ENCODE measurements at places on chromosomes 16 and 17.

- no peak for DNase-seq
Measured at GRCh38 chr17:30236766-30237165, 1.3 kb upstream of the SLC6A4 start.

- DNase-seq: no peak
Measured at GRCh38 chr17:50679008-50679544, 28.6 kb downstream of the ANKRD40 start.

DNA sequence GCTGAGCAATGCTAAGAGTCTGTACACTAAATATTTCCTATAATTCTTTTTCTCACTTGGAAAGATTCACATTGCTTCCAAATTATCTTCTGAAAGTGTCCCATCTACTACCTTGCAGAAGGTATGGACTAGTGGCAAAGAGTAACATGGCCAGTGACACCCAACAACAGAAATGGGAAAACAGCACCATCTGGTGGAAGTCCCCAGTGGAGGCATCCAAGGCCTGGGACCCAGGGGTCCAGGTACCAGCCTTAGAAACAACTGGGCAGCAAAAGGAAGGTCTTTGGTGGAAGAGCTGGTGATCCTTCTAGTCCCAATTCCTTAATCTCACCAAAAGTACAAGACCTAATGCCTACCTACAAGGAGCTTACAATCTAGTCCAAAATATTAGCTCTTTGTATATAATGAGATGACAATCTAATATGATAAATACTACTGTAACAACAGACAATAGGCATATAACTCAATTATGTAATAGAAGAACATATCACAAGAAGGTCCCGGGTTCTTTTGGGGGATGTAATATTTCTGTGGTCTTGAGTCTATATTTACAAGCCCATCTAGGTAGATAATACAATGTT lies 55.3 kb downstream of the SKAP1 start:
- DNase-seq: no peak

GRCh38 chr16:65068151-65068740 lies 53.6 kb downstream of the CDH11 start:
- no peak for DNase-seq

DNA sequence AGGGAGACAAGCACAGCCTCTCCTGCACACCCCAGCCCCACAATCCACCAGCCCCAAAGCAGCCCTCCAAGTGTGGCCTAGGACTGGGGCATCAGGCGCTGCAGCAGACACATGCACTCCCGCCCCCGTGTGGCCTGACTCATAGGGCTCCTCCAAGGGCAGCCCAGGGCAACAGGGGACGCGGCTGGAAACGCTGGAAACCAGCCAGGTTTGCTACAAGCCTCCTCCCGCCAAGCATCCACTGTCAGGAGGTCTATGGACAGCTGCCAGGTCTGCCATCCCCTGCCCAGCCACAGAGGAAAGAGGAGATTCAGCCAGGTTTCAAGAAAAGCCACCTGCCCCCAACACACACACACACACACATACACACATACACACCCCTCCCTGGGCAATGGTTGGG lies 25.8 kb downstream of the SRCIN1 start:
- DNase-seq: no peak

GRCh38 chr16:86789621-86790051 lies 211.3 kb downstream of the FOXL1 start:
- no peak for DNase-seq

- DNase-seq: no peak
Measured at GRCh38 chr16:77788181-77789084, at the start of gene VAT1L. TSS of gene VAT1L (plus strand) at chr16:77788564. CDS start at chr16:77788683, 119 bp downstream.

GRCh38 chr16:71723537-71724319 lies 773 bp downstream of the PHLPP2 start:
- no peak for DNase-seq

- no peak for DNase-seq
Measured at GRCh38 chr17:57312242-57312641, 55.9 kb downstream of the MSI2 start.

DNA sequence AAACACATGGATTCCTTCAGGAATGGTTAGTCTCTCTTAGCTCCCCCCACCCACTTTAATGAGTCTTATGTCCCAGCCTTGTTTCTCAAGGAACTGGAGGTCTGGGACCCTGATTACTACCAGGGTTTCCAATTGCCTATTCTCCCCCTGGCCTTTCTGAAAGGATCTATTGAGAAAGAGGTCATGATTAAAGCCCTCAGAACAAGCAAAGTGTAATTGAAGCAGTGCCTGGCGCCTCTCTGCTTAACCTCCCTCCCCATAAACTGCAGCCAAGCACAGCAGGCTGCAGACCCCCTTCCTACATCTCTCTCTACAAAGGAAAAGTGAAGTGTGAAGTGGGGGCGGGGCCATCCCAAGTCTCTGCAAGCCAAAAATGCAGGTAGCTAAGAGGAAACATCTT lies 159.7 kb upstream of the CDH11 start:
- no peak for DNase-seq

DNA sequence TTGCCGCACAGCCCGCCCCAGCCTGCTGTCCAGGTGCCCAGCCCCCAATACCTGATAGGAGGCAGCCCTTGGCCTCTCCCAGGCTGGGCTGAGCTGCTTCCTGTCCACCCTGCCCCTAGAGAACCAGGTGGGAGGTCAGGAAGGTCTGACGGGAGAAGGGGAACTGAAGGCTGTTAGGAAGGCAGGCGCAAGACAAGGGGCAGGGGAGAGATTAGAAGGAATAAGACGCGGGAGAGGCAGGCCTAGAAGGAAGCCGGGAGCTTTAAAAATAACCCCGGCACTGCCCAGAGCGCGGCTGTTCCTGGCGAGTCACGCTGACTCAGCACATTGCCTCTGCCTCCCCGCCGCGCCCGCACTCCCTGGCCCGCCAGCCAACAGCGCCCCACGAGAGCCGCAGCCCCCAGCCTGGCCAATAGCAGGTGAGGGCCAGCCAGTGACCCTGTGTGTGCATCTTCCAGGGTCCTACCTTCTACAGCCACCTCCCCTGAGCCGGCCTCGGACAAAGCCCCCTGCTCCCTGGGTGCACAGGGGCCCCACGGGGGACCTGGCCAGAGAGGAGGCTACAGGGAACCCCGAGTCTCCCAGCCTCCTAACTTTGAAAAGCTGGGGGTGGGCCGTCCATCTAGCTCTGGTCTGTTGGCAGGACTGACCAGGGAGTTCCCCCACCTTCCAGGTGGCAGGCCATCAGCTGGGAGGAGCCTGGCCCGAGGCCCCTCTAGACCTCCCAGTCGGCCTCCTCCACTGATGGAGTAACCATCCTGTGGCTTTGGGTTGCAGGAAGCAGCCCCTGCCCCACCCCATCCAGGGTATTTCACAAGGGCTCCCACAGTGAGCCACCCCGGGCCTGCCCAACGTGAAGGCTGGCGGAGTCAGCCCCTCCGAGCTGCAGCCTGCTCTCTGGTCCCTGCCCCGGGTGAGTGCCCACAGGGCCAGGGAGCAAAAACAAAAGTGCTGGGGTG lies 4.0 kb downstream of the MAFG start:
- DNase-seq: no peak

DNA sequence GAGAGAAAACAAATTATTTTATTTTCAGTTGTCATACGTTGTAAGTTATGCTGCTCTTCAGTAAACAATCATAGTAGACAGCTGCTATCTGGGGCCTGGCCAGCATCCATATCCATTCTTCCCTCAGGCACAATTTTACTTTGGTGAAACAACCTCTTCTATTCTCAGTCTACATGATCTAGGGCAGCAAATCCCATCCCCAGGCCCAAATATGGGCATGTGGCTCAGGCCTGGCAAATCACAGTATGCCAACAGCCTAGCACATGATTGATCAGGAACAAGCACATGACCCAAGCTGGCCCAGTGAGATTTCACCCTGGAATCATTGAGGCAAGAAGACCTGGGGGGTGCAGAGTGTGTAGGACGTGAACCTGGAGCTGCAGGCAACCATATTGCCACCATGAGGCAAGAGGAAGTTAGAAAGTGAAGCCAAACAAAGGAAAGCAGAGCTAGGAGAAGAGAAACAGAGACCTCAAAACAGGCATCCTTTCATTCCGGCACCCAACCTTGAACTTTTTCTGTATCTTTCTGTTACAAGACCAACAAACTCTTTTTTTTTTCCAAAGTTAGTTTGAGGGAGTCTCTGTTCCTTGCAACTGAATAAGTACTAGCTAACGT lies 10.3 kb upstream of the ABCC12 start:
- no peak for DNase-seq

DNA sequence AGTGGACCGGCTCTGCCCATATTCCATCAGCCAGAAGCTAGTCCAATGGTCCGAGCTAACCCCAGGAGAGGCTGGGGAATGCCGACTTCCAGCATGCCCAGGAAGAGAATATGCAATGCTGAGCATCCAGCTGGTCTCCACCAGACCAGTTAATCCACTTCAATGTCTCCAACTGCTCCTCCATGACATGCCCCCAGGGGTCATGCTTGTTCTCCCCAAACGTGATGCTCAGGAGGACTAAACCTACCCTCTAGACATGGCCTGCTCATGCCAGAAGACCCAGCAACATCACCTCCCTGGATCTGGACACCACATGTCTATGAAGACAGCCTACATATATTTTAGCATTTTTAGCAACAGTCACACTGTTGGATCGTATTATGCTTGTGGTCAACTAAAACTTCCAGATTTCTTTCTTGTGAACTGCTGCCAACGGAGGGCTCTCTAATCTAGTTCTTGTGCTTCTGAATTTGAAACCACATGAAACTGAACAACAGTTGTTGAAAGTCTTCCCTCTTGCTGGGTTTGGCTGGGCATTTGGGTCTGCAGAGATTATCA lies 245.1 kb downstream of the SOX9 start:
- peak; percentile 97 for DNase-seq

- DNase-seq: no peak
Measured at GRCh38 chr17:19330271-19330670, 32.3 kb downstream of the B9D1 start.

- DNase-seq: peak; percentile 40
Measured at GRCh38 chr17:64448665-64449512, at the start of gene MILR1. TSS of gene MILR1 (plus strand) at chr17:64449115. CDS start at chr17:64449169, 54 bp downstream.

- DNase-seq: no peak
Measured at GRCh38 chr17:31095236-31096105, 694 bp downstream of the NF1 start.

GRCh38 chr16:4085405-4085970 lies 30.8 kb downstream of the ADCY9 start:
- no peak for DNase-seq

DNA sequence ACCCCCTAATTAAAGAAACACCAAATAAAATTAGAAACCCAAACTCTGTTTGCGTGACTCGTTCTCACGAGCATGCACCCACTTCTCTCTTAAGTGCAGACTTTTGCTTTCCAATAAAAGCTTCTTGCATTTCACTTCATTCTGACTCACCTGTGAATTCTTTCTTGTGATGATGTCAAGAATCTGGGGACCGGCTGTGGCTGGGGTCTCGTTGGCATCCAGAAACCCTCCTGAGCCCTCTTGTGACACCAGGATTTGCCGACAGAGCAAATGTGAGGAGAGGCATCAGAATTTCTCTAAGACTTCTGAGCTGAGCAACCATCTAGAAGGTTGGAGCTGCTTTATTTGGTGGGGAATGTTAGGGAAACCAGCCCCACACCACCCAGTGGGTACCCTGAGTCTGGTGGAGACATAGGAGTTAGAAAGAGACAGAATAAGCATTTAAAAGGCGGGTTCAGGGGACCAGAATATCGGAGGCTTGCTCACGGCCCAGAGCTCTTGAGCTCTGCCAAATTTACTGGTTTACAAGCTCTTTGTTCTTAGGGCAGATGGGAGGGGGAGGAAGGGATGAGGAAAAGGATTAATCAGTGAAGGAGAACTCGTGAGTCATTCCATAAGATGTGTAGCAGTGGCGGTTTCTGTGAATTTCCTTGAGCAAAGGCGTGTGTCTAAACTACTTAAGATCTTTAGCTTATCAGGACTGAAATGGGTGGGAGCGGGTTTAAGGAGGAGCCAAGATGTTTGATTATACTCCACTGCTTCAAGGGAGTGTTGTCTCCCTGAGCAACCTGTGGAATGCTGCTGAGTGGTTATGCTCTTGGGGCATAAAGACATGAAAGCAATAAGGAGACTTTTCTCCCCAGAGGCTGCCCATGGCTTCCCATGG lies 24.2 kb upstream of the TMC5 start:
- no peak for DNase-seq

- DNase-seq: peak; percentile 19
Measured at GRCh38 chr17:61000911-61001310, 323.3 kb downstream of the BCAS3 start.

DNA sequence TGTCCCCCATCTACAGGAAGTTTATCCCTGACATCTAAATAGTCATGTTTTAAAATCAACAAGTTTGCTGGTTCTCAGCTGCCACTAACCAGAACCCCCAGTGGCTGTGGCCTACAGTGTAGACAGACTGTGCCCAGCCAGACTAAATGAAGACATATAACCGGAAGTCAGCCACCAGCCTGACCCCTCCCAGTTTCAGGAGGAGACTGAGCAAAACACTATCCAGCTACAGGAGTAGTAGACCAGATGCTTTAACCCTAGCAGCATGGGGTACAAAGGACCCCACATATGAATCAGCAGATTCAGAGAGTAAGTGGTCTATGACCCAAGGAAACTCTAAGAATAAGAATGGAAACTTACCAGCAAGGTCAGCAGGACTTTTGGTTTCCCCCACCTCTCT lies 83.4 kb downstream of the HIC1 start:
- no peak for DNase-seq

GRCh38 chr17:41917192-41917591 lies 1.6 kb downstream of the ACLY start:
- peak; percentile 36 for DNase-seq

DNA sequence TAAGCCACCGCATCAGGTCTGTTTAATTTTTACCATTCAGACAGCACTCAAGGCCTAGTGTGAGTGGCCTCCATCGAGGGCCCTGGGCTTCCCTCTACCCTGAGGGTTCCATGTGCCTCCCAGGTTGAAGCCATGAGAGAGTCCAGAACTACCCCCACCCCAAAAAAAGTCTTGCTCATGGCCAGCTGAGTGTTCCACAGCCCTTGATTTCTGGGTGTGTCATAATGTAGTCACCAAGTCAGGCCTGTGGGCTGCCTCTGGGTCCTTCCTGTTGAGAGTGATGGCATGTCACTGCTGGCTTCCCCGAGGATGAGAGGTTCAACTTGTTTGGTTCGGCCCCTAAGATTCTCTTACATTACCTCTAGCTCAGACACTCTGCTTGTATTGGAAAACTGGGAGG lies 100.6 kb downstream of the PITPNC1 start:
- no peak for DNase-seq

GRCh38 chr17:81040791-81041337 lies 5.9 kb downstream of the BAIAP2 start:
- DNase-seq: no peak
